Eye (tissue), 1 donor: ENCODE measurements at places on chromosomes 5 and 9.

GRCh38 chr5:150559088-150559487 is 51.2 kb downstream of the NDST1 start:
- no peak for DNase-seq

DNA sequence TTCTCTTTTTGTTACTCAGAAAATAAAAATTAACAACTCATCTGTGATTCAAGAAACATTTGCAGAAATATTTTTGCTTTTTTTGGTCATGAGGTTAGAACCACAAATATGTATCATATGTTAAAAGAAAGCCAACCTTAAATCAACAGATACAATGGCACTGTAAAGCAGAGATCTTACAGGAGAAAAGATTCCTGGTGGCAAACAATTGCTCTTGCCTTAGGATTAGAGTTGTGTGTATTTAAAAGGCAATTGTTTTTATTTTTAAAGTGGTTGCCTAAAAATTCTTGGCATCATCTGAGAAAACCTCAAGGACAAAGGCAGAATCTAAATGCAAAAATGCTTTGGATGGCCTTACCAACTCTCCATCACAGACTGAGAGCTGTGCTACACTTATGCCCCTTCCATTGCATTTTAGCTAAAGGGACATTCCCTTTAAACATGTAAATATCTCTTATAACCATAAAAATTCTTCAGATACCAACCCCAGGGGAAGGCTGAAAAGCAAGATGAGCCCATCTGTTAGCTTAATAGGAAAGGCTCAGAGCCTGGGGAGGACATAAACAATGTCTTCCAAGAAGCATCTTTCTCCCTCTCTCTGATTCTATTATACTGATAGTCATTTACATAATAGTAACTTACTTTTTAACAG is 100.4 kb downstream of the FAM114A2 start:
- no peak for DNase-seq

GRCh38 chr5:127353327-127353726 is 62.7 kb downstream of the MEGF10 start:
- no peak for DNase-seq

GRCh38 chr9:2018162-2018643 is 3.1 kb downstream of the SMARCA2 start:
- no peak for DNase-seq

- no peak for DNase-seq
These were observed 273.1 kb upstream of the HAPLN1 start for GRCh38 chr5:83993803-83994202.

- DNase-seq = peak; percentile 78
These were observed 204.4 kb downstream of the EFNA5 start for GRCh38 chr5:107466233-107466769.

- DNase-seq = peak; percentile 40
These were observed 61.0 kb upstream of the PRDM9 start for GRCh38 chr5:23446424-23446823.

DNA sequence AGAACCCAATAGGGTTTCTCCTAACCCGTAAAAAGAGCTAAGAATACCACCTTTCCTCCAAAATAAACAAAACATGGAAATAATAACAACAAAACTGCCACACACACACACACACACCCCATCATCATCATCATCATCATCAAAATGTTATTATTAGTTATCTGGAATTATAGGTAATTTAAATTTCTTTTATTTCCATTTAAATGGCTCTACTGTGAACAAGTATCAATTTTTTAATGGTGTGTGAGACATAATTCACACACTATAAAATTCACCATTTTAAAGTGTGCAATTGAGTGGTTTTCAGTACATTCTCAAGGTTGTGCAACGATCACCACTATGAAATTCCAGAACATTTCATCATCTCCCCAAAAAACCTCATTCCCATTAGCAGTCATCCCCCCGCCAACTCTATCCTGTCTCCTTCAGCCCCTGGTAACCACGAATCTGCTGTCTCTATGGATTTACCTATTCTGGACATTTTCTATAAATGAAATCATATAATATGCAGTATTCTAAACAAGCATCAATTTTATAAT is 172.7 kb downstream of the ROR2 start:
- DNase-seq = no peak

- no peak for DNase-seq
These were observed 26.0 kb downstream of the SLCO4C1 start for GRCh38 chr5:102270036-102270435.

DNA sequence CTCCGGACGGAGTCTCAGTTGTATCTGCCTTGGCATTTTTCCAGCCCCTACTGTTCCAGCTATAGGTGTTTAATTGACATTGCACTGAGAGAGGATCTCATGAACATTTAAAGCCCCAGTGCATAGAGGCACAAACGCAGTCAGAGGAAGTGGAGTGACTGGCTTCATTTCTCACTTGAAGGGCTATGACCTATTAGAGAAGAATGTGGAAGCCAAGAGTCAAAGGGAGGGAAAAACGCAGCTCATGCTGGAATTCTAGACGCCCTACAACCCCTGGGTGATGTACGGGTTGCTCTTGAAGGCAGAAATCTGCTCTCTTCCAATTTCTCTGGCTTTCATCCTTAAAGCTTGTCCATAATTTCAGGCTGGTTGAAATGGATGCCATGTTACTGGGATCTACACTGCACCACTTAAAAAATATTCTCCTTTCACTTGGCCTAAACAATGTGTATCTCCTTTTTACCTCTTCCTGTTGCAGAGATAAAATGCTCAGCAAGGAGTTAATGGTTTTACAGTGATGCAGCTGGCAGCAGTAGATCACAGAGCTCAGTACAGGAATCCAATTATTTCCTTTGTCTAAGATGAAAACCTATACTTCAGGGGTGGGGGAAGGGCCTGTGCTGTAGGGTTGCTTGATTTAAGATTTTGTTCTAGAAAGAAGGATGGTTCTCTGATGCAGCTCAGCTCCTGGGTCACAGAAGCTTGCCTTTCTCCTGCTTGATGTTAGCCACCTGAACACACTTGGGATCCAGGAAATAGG is 61.8 kb upstream of the MAMDC2 start:
- peak; percentile 12 for DNase-seq

- DNase-seq = no peak
These were observed 87.0 kb downstream of the ANGPTL2 start for GRCh38 chr9:127035423-127035822.

DNA sequence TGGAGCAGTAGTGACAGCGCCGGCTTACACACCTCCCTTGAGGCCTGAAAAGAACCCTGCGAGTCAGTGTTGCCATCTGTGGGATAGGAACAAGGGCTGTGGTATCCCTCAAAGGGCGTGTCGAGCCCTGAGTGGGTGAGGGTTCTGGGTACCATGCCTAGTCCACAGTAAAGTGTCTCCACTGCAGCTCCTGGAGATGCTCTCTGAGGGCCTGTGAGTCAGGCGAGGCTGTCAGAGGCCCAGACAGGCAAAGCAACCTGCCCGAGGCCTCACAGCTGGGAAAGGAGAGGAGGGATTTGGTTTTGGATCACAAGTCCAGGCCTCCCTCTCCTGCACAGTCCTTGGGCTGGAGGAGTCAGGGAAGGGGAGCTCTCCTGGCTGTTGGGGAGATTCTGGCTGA is 6.1 kb downstream of the PRRX2 start:
- DNase-seq = no peak

DNA sequence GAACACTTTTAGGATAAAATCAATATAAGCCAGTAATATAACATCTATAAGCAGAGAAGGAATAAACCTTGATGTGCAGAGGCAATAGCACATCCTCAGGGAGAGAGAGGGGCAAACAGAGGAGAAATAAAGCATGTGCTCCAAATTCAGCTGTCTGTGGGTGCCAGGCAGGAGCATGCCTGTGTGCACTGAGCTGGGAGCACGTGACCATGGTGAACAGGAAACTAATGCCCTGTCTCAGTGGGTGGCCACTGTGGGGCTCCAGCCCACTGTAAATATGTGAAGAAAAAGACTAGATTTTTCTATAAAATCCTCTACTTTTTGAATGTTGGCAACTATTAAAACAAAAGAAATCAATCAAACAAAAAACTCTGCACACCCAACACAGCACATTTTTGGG is 55.3 kb downstream of the FYB1 start:
- DNase-seq = no peak

GRCh38 chr9:87503927-87504326 is 6.3 kb downstream of the DAPK1 start:
- DNase-seq = no peak

- DNase-seq = no peak
These were observed 167.4 kb downstream of the ELAVL2 start for GRCh38 chr9:23658376-23659258.

- no peak for DNase-seq
These were observed 388.3 kb upstream of the CHD1 start for GRCh38 chr5:99317136-99317535.

DNA sequence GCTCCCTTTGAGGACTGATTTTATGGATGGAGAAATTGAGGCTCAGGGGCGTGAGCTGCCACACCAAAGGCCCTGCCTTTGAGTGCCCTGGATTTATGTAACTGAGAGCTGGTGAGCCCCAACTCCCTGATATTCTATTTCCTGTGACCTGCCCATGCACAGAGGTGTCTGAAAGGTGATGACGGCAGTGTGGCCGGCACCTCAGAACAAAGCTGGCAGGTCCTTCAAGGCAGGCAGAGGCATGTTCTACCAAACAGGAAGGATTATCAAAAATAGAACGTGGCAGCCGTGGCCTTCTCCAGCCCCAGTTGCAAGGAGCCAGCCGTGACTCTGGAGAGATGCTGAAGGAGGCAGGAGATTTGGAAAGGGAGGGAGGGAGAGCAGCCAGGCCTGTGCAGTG is 36.2 kb downstream of the INSYN2B start:
- DNase-seq = no peak

GRCh38 chr5:95219411-95219810 is 65.5 kb downstream of the MCTP1 start:
- DNase-seq = no peak

- DNase-seq = no peak
These were observed 297.8 kb upstream of the NR4A3 start for GRCh38 chr9:99523838-99524237.

DNA sequence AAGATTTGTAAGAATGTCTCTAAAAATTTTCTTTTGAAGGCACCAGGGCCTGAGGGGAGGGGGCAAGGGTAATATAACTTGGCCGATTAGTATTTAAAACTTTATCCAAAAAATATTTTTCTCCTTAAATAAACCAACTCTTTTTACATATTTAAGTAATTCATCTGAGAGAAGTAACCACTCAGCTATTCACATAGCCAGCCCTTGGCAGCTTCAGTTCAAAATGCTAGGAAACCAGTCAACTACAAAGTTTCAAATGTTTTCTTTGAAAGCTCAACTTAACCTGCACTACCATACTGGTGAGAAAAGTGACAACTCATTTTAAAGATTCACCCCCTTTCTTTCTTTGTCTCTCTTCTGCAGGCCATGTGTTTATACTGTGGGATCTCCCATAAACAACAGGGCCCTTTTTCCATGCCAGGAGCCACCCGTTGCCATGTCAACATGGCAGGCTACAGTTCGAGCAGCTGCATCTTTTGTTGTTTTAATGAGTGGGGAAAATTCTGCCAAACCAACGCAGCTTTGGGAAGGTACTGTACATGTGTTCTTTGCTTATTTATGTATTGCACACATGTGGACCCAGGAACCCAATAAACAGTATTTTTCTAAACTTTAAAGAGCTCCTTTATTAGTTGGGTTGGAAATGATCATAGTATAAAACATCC is 46.3 kb downstream of the AOPEP start:
- DNase-seq = peak; percentile 70

DNA sequence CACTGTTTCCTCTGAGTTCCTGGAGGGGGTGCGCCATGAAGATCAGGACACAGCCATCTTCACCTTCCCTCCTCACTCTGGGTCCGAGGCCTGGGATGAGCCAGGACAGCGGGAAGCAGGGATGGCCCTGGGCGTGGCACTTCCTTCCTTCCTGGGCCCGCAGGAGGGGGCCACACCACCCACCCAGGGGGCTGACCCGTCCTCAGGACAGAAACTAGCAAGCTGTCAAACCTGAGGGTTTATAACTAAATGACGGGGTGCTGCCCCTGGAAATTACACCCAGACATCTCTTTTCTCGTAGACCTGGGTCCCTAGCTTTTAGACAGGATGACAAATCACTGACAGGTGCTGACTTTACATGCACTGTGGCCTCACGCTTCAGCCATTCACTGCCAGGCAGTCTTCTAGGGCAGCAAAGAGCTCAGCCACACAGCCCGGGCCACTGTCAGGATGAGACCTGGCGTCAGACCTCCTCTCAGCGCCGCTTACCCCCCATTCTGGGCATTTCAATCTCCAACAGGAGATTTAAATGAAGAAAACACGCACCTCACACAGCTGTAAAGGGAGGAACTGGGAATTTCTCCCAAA is 8.1 kb downstream of the FCN2 start:
- no peak for DNase-seq

DNA sequence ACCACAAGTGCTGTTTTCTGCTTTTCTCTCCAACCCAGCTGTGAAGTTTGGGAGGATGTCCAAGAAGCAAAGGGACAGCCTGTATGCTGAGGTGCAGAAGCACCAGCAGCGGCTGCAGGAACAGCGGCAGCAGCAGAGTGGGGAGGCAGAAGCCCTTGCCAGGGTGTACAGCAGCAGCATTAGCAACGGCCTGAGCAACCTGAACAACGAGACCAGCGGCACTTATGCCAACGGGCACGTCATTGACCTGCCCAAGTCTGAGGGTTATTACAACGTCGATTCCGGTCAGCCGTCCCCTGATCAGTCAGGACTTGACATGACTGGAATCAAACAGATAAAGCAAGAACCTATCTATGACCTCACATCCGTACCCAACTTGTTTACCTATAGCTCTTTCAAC is 145.2 kb downstream of the RORB start:
- DNase-seq = no peak

DNA sequence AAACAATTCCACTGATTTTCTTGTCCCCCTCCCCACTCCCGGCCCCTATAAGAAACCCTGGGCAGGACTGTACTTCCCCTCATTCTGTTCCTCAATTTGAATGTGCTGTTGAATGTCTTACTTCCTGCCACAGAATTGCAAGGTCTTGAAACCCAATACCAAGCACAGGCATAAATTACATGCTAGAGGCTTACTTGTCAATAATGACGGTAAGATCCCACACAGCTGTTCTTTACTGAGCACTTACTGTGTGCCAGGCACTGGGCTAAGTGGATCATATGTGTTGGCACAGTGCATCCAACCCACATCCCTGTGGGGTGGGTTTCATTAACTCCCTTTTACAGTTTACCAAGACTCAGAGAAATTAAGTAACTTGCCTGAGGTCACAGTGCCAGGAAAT is 63.4 kb downstream of the MVB12B start:
- DNase-seq = no peak

GRCh38 chr5:95794070-95794516 is 28.4 kb downstream of the GLRX start:
- DNase-seq = no peak

- DNase-seq = no peak
These were observed 3.4 kb downstream of the CPEB4 start for GRCh38 chr5:173891308-173892116.
